Stimulated activated CD8-positive, alpha-beta memory T cell treated with anti-CD3 and anti-CD28 coated beads, Interleukin-7, amount 100 ng/mL, for 48 hours (primary cell): ENCODE measurements at places on chromosomes 2 and 18.

DNA sequence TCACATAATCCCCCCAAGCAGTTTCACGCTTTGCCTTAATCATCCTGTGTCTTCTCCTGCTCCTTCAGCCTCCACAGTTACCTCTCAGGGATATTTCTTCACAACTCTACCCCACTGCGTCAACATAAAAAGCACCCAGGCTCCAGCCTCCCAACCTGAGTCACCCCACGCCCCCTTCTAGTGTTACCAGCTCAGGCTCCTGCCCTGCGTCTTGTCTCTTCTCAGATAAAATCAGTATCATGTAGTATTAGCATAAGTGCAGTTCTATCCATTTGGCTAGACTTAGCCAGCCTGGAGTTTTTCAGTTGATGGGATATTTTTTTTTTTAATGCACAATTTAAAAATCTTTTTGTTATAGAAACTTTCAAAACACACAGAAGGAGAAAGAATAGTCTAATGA, 9.6 kb upstream of the PELI1 start:
- DNase-seq, result no peak

- DNase-seq, result no peak
Measured at GRCh38 chr2:128530025-128530573, 211.4 kb upstream of the HS6ST1 start.

- DNase-seq, result no peak
Measured at GRCh38 chr2:48147719-48148118, 241.4 kb upstream of the FBXO11 start.

DNA sequence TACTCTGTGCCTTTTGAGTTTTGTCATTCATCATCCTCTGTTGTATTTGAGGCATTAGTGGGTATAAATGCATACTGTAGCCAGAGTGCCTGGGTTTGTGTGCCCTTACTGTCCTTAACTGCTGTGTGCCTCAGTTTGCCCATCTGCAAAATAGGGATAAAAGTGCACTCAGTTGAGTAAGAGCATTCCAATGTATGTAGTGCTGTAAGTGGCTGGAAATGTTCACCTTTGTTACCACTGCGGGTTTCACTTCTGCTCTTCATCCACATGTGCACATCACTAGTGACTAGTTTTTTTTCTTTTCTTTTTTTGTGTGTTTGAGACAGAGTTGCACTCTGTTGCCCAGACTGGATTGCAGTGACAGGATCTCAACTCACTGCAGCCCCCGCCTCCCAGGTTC, 39.9 kb downstream of the PLEKHB2 start:
- no peak for DNase-seq

DNA sequence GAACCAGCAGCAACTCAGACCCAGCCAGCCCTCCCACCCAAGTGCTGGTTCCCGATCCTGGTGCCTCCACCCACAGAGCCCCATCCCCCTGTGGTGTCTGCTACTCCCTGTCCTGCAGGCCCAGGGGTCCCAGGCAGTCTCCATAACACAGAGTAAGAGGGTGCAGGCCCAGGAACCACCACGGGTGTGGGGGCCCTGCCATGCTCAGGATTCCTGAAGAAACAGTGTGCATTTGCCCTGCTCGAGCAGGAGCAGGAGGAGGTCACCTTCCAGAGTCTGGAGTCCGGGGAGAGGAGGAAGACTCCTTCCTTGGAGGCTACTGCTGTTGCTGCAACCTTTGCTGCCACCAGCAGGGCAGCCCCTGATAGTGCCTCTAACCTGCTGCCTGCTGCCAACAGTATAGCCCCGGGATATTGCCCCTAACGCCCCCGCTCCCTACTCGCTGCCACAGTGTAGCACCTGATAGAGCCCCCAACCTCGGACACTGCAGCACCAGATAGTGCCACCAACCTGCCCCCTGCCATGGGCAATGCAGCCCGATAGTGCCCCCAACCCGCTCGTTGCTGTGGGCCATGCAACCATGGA, 46.8 kb upstream of the ANKRD62 start:
- DNase-seq, result no peak

GRCh38 chr2:222297600-222297935, 1.2 kb downstream of the PAX3 start:
- DNase-seq, result no peak

DNA sequence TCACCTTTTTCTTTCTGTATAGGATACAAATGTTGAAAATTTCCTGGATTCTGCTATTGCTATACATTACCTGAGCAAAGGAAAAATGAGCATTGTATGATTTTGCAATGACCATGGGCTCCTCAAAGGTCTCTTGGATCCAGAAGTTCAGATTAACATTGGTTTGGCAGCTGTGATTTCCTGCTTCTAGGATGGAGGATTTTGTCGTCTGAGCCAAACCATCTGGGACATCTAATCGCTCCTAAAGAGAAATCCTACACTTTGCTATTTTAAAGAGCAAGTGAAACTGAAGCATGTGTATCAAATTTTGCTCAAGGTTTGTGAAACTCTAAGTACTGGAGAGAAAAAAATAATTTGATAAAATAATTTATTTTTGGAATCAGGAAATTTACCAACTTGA, 115.1 kb upstream of the ST6GAL2 start:
- DNase-seq, result no peak

GRCh38 chr2:24809316-24810007, 16.2 kb downstream of the CENPO start:
- no peak for DNase-seq

DNA sequence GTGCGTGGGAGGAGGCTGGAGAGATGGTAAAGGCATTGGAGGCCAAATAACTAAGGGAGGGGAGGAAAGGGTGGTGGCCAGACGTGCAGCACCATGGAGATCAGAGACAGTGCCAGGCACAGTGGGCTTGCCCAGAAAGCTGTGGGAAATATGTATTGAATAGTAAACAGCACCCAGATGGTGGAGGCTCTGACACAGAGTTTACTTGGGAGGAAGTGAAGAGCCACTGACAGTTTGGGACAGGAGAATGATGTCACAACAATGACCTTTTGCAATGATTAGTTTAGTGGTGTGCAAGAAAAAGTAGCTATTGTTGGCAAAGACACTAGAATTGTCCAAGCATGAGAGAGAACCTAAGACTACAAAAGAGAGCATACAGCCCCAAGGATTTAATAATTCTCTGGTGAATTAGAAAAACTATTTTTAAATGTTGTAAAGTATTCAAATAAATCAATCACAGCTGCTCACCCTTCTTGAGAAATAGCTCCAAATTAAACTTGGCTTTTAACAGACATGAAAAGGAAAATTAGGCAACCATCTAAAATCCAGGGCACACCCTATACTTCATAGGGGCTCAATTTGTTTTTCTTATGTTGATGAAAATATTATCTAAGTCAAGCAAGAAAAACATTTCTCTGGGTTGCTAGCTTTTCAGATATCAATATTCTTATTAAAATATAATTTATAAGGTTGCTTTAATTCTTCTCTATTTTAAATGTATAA, 458.7 kb upstream of the HNRNPA3 start:
- DNase-seq, result no peak

DNA sequence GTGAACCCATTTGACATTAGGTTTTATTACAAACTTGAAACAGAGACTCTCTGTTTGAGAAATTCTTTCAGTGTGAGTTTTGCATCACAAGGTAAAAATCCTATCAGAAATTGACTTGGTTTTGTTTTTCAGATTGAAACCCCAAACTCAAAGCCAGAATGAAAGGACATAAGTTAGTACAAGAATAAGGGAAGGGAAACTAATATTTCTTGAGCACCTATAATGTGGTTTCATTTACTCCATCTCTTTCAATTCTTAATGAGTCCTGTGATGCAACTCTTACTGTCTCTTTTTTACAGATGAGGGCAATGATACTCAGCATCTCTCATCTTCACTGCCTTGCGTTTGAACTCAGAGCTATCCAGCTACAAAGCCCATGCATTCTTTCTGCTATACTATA, 210.0 kb upstream of the SIX3 start:
- DNase-seq, result no peak

DNA sequence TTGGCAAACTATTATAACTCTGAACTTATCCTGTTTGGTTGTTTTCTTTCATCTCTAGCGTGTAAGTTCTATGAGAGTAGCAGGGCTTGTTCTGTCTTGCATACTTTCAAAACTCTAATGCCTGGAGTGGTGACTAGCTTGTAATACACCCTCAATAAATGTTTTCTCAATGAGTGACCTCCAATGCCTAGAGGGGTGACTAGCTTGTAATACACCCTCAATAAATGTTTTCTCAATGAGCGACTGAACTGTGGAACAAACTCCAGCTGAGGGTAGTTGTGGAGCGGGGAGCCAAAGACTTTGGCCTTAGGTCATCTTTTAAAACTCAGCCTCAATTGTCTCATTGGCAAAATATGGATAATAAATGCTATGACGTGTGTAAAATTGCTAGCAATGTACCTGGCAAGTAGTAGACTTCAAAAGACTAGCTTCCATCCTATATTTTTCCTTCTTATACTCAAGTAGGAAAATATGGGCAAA, 1.8 kb downstream of the GPD2 start:
- no peak for DNase-seq

DNA sequence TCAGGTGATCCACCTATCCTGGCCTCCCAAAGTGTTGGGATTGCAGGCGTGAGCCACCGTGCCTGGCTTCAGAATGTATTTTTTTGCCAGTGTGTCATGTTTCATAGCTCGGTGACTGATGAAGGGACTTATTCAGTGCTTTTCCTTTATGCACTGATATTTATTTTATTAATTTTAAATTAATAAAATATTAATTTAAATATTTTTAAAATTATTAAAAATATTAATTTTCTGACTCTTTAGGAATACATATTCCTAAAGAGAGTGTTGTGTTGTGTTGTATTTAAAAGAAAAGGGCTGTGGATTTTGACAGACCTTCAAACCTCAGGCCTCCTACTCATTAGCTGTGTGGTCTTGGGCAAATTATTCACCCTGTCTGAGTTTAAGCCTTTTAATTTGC, 22.3 kb downstream of the RAB27B start:
- no peak for DNase-seq

- DNase-seq, result no peak
Measured at GRCh38 chr2:216678813-216679657, 16.3 kb downstream of the IGFBP5 start.

GRCh38 chr2:195697681-195698220, 40.7 kb downstream of the SLC39A10 start:
- no peak for DNase-seq

DNA sequence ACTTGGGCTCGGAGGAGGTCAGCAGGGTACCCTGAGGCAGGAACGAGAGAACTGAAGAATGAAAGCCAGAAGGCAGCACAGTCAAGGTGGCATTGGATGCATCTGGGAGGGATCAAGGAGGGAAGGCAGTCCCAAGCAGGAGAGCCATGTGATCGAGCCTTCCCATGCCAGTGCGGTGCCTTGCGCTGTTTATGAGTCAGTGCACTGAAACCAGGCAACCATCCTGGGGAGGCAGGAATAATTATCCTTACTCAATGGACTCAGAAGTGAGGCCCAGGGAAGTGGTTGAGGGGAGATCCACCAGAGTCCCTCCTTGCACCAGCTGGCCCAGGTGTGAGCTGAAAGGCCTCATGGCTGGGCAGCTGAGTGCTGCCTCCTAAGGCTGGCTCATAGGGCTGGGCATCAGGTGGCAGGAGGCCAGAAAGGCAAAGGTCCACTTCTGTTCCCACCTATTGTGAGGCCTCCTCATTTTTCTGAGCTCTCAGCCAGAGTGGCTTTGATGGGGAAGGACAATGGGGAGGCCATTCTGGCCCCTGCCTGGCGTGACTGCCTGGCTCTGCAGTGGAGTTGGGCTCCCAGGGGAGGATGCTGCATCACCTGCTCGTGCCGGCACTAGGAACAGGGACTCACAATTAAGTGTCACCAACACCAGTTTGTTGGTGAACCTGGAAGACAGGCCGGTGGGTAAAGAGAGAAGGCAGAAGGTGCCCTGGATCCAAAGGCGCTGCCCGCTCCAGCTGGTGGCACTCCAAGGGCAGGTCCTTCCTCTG, 82.3 kb downstream of the TFCP2L1 start:
- DNase-seq, result no peak

- peak; percentile 86 for DNase-seq
Measured at GRCh38 chr2:25314514-25315315, 27.0 kb downstream of the DNMT3A start.

- no peak for DNase-seq
Measured at GRCh38 chr18:48328473-48329210, 80.5 kb downstream of the ZBTB7C start.

- no peak for DNase-seq
Measured at GRCh38 chr2:238651306-238652052, 196.4 kb upstream of the TWIST2 start.

DNA sequence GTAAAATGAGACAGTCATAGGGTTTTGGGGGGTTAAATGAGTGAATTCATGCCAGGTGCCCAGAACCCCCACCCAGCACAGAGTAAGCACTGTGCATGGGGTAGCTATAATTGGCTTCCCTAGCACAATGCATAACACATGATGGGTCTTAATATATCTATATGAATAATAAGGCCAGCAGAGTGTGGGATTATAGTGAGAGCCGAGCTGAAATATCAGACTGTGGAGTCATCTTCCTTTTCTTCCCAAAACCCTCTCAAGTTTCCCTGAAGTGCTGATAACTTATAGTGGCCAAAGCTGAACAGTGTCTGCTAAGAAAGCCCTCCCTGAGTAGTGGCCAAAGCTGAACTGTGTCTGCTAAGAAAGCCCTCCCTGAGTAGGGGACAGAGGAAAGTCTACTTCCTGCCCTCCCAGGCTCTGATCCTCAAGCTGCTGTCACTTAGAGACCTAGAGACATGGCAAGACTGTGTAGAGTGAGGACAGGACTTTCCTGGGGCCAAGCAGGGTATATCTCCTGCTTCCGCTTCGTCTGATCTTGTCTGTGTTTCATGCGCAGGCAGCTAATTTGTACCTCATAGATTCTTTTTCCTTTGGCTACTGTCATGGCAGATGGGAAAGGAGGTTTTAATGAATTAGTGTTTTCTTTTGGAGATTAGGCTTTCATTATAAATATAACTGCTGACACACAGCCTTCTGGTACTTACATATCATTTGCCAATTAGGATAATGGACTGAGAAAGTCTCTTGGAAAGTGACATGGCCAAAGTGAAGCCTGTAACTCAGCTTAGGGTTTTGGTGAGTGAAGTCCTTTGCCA, 94.9 kb downstream of the FHOD3 start:
- DNase-seq, result no peak

GRCh38 chr2:158202161-158202815, 100.6 kb downstream of the UPP2 start:
- no peak for DNase-seq

DNA sequence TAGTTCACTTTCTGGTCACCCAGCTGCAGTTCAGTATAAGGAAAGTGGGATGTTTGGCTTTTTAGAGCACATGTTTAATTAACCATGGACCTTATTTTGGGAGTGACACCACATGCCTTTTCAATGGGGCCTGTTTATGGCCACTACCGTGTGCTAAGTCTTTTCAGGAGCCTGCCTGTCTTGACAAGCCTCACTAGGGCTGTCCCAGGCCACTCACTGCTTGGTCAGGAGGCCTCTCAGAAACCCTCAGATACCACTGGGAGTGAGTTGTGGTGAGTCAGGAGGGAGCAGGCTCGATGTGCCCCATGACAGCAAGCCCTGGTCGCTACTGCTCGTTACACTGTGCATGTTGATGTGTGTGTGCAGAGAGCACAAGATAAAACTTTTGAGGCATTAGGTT, 123.0 kb downstream of the MAP4K4 start:
- no peak for DNase-seq

- DNase-seq, result no peak
Measured at GRCh38 chr2:197433780-197434438, 919 bp downstream of the SF3B1 start.
